ENCODE measurements at places on chromosomes 3 and 15.

GRCh38 chr3:16427103-16427965 lies 86.2 kb downstream of the RFTN1 start:
- DNase-seq, result no peak

- DNase-seq, result no peak
These were observed 8.2 kb downstream of the SLC6A6 start for GRCh38 chr3:14410503-14411165.

DNA sequence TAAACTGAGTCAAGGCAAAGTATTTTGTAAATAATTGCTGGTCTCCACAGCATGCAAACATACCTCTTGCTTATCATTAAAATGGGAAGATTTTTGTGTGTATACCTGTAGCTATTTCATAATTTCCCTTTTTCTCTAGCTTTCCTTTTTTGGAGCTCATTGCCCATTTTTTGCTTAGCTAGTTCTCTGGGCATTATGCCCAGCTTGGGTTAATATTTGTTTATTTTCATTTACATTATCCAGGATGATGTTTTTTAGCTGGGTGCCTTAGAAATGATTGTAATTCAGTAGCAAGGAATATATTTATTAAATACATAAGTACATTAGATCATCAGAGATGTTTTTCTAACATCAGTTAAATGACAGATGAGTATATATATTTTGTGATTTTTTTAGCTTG lies 1271.7 kb upstream of the GBE1 start:
- no peak for DNase-seq

GRCh38 chr3:87207460-87207859 lies 19.6 kb upstream of the CHMP2B start:
- no peak for DNase-seq

DNA sequence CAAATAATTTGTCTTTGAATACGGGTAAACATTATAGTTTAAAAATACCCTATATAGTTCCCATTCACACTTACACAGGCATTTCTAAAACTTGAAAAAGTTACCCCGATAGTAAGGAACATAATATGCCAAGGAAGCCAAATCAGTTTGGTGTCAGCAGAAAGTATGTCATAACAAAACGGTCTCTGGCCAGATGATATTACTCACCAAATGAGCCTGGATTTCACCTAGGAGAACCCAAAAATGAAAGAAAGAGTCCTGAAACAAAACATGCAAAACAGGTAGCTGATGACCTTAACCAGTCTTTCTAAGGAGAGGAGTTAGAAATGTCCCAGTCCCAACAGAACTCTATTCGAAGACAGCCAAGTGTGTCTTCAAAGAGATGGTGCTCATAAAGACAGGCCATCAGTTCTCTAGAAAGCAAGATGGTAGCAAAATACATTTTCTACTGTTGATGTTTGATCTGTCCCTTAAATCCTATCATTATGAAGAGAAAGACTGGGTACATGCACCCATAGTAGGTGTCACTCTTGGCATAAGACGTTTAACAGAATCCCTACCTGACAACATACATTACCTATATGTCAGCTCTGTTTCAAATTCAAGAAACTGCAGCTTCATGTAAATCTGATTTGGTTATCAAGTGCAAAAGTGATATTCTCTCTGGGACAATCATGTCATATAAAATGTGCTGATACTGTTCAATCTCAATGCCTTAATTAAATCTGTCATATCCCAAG lies 942.5 kb downstream of the ROBO1 start:
- DNase-seq, result no peak

- no peak for DNase-seq
These were observed 517.2 kb downstream of the FOXP1 start for GRCh38 chr3:71066356-71066755.

DNA sequence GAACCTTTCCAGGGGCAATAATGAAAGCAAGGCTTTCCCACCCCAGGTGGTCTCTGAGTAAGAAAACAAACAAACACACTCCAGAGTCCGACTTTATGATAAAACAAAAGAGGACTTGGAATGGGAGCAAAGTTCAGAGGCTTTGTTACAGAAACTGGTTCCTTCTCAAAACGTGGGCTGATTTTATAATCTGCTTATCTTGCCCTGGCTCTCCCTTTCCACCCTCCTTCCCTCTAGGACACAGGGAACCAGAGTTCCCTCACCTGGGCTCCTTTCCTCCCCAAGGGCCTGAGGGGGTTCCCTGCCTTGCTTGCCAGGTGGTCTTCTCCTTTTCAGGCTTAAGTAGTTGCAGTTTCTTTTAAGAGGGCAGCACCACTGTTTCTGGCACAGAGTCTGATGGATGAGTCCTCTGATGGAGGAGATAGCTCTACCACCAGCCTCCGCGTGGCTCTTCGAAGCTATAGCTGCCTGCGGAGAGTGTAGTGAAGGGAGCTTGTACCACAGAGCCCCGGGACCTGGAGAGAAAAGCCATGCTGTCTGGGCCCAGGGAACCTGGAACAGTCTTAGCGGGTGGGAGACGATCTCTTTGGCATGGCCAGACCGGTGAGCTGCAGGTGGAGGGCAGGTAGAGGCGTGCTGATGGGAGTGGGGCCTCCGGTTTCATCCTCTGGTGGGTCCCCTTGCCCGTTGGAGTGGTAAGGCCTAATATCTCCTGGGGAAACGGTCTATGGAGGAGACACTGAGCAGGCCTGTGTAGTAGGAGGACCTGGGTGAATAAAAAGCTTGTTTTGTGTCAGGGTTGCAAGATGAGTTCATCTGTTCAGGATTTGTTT lies 68.7 kb downstream of the SMAD6 start:
- no peak for DNase-seq

DNA sequence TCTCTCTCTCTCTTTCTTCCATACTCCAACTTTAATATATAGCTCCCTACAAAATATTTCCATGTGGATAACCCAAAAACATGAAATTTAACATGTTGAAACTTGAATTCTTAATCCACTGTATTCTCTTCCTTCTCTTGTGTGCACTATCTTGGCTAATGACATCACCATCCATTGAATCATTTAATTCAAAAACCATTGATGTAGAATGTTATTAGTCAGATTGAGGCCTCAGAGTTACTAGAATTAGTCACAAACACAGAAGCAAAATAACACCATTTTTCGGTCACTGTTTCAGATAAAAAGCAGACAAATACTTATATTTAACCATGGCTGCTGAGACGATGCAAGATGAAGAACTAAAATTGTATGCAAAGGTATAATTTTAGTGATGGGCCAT lies 256.9 kb upstream of the LRRC3B start:
- no peak for DNase-seq

GRCh38 chr15:83283813-83284558 lies 478 bp downstream of the BNC1 start:
- DNase-seq, result no peak

GRCh38 chr3:57179580-57180410 lies 14.6 kb upstream of the IL17RD start:
- no peak for DNase-seq

- no peak for DNase-seq
These were observed 93.0 kb upstream of the IGSF10 start for GRCh38 chr3:151553888-151554287.

GRCh38 chr3:1540686-1541085 lies 447.9 kb downstream of the CNTN6 start:
- DNase-seq, result no peak

DNA sequence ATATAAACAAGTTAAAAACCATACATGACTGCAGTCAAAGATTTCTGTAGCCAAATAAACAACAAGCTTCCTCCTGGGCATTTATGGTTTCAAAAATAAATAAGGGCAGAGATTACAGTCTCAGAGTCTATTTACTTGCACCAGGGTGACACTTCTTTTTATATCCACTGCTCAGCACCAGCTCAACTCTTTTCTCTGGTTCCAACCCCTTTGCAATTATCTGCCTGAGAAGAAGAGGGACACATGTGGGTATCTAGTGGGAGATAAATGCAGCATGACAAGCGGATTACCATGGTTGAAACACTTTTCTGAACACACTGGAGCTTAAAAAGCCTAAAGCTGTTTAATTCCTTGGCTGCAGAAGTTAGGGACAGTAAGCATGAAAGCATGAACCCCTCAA lies 311.5 kb downstream of the CNTN3 start:
- no peak for DNase-seq

DNA sequence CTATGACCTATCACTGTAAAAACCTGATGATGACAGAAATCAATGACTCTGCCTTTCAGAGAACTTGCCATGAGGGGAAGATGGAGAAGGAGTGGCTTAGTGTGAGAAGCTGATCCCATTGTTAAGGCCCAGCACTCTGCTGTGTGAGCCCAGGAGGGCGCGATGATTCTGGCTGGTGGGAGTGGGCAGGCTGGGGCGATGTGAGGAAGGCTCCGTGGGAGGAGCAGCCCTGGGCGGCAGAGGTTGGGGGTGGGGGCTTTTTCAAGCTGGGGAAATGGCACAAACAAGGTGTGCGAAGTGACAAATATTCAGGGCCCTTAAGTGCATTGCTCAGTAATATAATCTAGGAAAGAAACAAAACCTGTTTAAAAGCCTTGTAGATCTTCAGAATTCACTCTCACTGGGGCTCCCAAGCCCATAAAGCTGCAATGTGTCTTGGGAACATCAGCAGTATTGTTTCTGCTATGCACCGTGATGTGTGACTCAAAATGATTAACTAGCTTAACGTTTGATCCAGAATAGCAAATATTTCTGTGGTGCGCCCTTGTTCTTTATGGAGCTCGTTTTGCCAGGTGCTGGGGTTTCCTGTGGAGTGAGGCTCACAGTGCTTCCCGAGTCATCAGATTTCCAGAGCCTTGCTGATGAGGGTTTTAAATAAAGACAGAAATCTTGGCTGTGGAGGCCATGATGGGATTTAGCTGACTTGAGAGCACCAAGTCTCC lies 141.0 kb downstream of the CHDH start:
- DNase-seq, result no peak

GRCh38 chr3:188959013-188959412 lies 212.8 kb upstream of the TPRG1 start:
- no peak for DNase-seq

- no peak for DNase-seq
These were observed 525.4 kb downstream of the NAALADL2 start for GRCh38 chr3:175384569-175384968.

DNA sequence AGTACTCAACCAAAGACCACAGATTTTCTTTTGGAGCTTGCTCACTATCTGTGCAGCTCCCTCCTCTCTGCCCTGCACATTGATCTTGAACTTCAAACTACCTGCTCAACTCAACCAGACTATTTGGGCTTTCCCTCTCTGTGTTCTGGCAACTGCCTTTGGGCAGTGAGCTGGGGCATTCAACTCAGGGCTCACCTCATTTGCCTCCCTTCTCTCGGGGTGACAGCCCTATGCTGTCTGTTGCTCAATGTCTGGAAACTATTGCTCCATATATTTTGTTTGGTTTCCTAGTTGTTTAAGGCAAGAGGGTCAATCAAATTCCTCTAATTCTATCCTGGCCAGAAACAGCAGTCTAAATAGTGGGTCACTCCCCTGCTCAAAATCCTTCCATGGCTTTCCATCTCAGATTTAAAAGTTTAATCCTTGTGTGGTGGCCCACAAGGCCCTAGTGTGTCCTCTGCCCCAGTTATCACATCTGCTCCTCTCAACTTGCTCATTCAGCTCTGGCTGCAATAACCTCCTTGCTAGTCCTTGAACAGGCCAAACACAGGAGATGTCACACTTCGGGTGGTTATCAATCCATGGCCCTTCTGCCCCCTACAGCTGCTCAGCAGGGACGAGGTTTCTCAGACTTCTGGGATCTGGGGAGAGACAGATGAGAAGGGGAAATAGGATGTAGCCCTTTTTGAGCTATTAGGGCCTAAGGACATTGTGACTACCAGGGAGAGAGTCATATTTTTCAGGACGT lies 67.8 kb downstream of the SNRK start:
- DNase-seq, result no peak

- no peak for DNase-seq
These were observed 964.9 kb upstream of the NR2F2 start for GRCh38 chr15:95365511-95366107.

GRCh38 chr15:76871930-76872329 lies 33.2 kb downstream of the SCAPER start:
- DNase-seq, result no peak

- no peak for DNase-seq
These were observed 166.7 kb downstream of the FOXP1 start for GRCh38 chr3:71416876-71417275.

DNA sequence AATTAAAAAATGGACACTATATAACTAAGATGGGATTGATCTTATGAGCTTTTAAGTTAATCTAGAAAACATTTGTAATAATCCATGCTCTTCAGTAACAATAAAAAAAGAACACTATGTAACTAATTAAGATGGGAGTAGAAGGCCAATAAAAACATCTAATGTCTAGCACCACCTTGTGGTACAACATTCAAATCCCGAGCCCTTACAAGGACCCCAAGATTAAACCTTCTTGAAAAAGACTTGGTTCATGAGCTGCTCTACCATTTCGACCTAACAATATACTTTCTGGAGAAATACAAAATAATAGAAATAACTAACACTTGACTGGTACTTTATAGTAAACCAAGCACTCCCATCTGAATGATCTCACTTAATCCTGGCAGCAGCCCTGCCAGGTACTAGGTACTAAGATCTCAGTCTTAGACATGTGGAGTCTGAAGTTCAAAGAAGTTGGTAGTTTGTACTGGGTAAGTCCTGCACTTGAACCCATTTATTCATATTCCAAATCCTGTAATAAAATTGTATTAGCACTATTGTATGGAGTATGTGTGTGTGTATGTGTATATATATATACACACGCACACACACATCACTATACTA lies 21.8 kb downstream of the METTL6 start:
- no peak for DNase-seq

DNA sequence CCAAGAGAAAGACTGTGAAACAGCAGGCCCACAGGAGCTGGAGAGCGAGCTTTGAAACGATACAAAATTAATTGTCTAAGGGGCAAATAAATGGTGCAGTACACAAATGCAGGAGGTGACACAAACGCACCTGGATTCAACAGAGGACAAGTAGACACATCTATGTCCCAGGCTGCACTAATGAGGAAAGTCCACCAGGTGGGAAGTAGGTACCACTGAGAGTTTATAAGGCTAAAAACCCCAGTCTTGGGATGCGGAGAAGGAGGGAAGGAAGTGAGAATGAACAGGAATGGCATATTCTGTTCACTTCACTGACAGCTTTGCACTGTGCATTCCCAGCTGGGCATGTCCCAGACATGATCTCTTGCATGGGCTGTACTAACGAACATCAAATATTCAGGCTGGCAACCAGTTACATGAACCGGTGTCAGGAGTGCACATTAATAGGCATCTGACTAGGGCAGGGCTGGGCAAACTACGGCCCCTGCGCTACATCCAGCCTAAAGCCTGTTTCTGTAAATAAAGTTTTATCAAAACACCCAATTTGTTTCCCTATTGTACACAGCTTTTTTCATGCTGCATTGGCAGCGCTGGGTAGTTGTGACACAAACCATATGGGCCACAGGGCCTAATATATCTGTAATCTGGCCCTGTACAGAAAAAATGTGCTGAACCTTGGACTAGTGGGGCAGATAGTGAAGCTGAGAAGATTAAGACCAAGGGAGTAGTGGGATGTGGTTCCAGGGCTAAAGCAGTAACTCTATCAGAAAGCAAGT lies 107.0 kb downstream of the IGF2BP2 start:
- no peak for DNase-seq

DNA sequence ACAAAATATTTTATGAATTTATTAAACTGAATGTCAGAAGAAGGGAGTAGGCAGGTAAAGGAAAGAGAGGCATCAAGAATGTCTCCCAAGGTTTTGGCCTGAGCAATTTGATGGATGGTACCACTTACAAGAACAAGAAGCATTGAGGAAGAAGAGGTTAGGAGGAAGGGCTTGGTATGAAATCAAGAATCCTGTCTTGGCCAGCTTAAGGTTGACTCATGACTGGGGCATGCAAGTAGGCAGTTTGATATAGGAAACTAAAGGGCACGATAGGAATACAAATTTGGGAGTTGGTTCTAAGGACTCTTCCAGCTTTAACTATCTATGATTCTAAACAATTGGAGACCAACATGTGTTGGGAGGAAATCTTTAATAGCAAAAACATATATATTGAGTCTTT lies 79.1 kb downstream of the NTRK3 start:
- no peak for DNase-seq
